Activated naive CD4-positive, alpha-beta T cell treated with anti-CD3 and anti-CD28 coated beads, Interleukin-2, amount 10 ng/mL, durations not matched to agents 7 days and 5 days (primary cell): ENCODE measurements at places on chromosomes 1 and 21.

GRCh38 chr1:112027696-112028095 is 38.2 kb upstream of the KCND3 start:
- no peak overlapping the region for H3K27ac ChIP-seq
- H3K4me3 ChIP-seq = no peak overlapping the region
- DNase-seq = no peak
- H3K36me3 ChIP-seq = no peaks in the 10 kb centered on the region
- peaks cover 24% of the 10 kb centered on the region for H3K27me3 ChIP-seq

GRCh38 chr1:228459091-228459993 is 27.8 kb upstream of the RNF187 start:
- H3K4me3 ChIP-seq = peak overlapping the region; percentile 89
- H3K36me3 ChIP-seq = peaks cover 23% of the 10 kb centered on the region
- peak overlapping the region; percentile 99 for H3K27ac ChIP-seq
- peaks cover 68% of the 10 kb centered on the region for H3K4me1 ChIP-seq
- DNase-seq = peak; percentile 78

GRCh38 chr21:43352568-43353281 is 74.2 kb downstream of the SIK1 start:
- H3K27ac ChIP-seq = peak overlapping the region; percentile 86
- peak; percentile 46 for DNase-seq
- H3K36me3 ChIP-seq = no peaks in the 10 kb centered on the region
- no peak overlapping the region for H3K4me3 ChIP-seq

DNA sequence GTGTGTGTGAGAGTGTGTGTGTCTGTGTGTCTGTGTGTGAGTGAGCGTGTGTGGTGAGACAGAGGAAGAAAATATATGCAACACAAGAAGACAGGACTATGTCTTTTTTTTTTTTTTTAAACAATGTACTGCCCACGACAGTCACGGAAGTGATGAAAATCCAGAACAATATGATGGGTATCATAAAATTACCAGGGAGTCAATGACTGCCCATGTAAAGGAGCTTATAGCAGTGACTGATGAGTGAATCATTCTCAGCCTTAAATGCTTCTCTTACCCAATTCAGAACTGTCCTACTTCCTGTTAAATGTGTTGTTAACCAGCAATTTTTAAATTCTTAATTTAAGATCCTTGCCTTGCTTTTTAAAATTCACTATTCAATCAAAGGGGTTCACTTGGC is 46.6 kb downstream of the RGS7 start:
- H3K27me3 ChIP-seq = no peaks in the 10 kb centered on the region
- no peaks in the 10 kb centered on the region for H3K36me3 ChIP-seq
- no peak overlapping the region for H3K4me3 ChIP-seq
- H3K27ac ChIP-seq = no peak overlapping the region
- no peaks in the 10 kb centered on the region for H3K4me1 ChIP-seq

DNA sequence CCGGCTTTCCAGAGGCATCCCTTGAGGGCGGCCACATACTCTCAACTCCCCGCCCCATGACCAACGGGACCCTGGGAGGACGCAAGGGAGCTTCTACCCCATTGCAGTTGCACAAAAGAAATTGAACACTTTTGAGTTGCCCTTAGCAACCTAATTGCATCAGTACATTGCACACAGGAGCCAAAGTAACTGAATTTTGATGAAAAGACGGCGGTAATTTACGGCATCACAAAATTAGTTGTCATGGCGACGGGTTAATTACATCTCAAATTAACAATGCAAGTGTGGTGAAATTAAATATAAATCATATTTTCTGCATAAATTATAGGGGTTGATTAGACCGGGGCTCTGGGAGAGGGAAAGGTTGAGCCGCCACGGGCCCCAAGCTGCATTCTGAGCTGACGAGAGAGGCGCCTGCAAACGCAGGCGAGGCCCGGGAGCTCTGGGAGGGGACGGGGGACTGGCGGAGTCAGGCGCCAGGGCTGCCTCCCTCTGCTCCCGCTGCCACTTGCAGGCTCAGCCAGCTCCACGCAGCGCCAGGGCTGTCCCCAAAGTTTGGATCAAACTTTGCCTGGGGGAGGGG is 61.4 kb downstream of the CASZ1 start:
- no peak for DNase-seq
- H3K4me3 ChIP-seq = no peak overlapping the region
- no peaks in the 10 kb centered on the region for H3K4me1 ChIP-seq
- H3K36me3 ChIP-seq = no peaks in the 10 kb centered on the region
- peaks cover 34% of the 10 kb centered on the region for H3K27me3 ChIP-seq
- H3K27ac ChIP-seq = no peak overlapping the region

DNA sequence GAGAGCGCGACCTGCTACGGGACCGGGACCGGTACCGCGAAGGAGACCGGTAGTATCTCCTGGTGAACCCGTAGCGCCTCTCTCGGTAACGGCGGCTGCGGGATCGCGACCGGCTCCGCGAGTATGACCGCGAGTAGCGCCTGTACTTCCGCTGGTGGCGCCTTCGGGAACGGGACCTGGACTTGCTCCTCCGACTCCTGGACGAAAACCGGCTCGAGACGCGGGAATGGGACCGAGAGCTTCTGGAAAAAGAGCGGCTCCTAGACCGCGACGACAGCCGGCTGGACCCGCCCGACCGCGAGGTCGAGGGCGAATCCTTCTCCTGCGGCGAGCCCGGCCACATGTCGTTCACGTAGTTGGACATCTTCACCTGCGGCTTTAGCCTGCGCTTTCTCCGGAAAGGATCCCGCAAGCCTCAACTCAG is 642 bp downstream of the RSRP1 start:
- H3K4me3 ChIP-seq = peak overlapping the region; percentile 93
- H3K36me3 ChIP-seq = peaks cover 53% of the 10 kb centered on the region
- peaks cover 56% of the 10 kb centered on the region for H3K4me1 ChIP-seq
- peak; percentile 58 for DNase-seq
- peaks cover 8% of the 10 kb centered on the region for H3K27me3 ChIP-seq

GRCh38 chr21:35927262-35927661 is 133.1 kb downstream of the SETD4 start:
- H3K27ac ChIP-seq = no peak overlapping the region
- no peaks in the 10 kb centered on the region for H3K4me1 ChIP-seq
- DNase-seq = no peak
- no peaks in the 10 kb centered on the region for H3K36me3 ChIP-seq
- H3K4me3 ChIP-seq = no peak overlapping the region
- H3K27me3 ChIP-seq = peaks cover 16% of the 10 kb centered on the region

GRCh38 chr21:45820171-45821091 is 161.1 kb upstream of the COL6A1 start:
- H3K27me3 ChIP-seq = no peaks in the 10 kb centered on the region
- peaks cover 23% of the 10 kb centered on the region for H3K4me1 ChIP-seq
- no peak overlapping the region for H3K27ac ChIP-seq
- H3K36me3 ChIP-seq = no peaks in the 10 kb centered on the region
- H3K4me3 ChIP-seq = no peak overlapping the region

- H3K36me3 ChIP-seq = peaks cover 48% of the 10 kb centered on the region
- DNase-seq = no peak
- peaks cover 52% of the 10 kb centered on the region for H3K4me1 ChIP-seq
- peak overlapping the region; percentile 69 for H3K27ac ChIP-seq
- H3K4me3 ChIP-seq = no peak overlapping the region
Measured at GRCh38 chr1:12186679-12186985, 19.8 kb downstream of the TNFRSF1B start.

DNA sequence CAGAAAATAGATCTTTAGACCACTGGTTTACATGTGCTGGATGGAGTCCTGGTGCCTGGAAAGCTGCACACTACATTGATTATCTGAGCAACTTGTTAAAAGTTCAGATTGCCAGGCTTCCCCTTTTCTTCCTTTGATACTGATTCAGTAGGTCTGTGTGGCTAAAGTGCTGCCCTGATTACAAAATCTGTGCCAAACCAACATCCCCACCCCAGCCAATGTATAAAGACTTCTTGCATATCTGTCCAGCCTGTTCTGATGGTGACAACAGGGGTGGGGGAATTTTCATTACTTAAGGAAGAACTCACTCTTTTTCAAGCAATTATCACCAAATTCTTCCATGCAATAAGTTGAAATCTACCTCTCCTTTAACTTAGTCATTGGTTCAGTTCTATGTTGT is 135.5 kb downstream of the TNFSF18 start:
- DNase-seq = no peak
- H3K4me1 ChIP-seq = no peaks in the 10 kb centered on the region
- H3K27ac ChIP-seq = no peak overlapping the region
- H3K36me3 ChIP-seq = peaks cover 7% of the 10 kb centered on the region
- no peak overlapping the region for H3K4me3 ChIP-seq

GRCh38 chr1:40423264-40423642 is 27.0 kb upstream of the ZFP69B start:
- no peaks in the 10 kb centered on the region for H3K27me3 ChIP-seq
- no peak overlapping the region for H3K27ac ChIP-seq
- H3K4me1 ChIP-seq = peaks cover 2% of the 10 kb centered on the region
- DNase-seq = no peak
- H3K4me3 ChIP-seq = no peak overlapping the region

- H3K4me1 ChIP-seq = no peaks in the 10 kb centered on the region
- no peak overlapping the region for H3K27ac ChIP-seq
- no peaks in the 10 kb centered on the region for H3K36me3 ChIP-seq
- H3K4me3 ChIP-seq = no peak overlapping the region
Measured at GRCh38 chr1:98426092-98426491, 235.4 kb upstream of the SNX7 start.

GRCh38 chr21:44907966-44908895 is 12.5 kb downstream of the ITGB2 start:
- H3K27me3 ChIP-seq = no peaks in the 10 kb centered on the region
- H3K4me1 ChIP-seq = peaks cover 48% of the 10 kb centered on the region
- no peak overlapping the region for H3K4me3 ChIP-seq
- DNase-seq = no peak

DNA sequence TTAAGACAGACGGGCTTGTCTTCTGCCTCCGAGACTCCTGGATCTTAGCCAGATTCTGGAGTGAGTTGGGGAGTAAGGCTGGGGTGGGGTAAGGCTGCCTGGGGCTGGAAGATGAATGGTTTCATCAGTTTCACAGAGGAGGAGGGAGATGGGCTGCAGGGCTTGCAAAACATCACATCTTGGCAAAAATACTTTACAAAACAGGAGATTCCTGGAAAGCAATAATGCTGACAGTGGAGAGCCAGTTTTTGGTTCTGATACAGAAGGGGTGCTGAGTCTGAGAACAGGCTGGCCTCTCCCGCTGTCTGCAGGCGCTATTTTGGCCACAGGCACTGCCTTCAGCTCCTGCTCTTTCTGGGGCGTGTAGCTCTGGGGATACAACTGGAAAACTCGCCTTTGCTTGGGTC is 83.4 kb upstream of the KCNE2 start:
- no peaks in the 10 kb centered on the region for H3K4me1 ChIP-seq
- H3K36me3 ChIP-seq = no peaks in the 10 kb centered on the region
- H3K27me3 ChIP-seq = peaks cover 7% of the 10 kb centered on the region
